Nasal cavity respiratory epithelium epithelial cell of viscerocranial mucosa (primary cell): ENCODE measurements at places on chromosomes 12 and 14. TPM values are rescaled to one million over a fixed set of nuclear protein-coding genes. Genes with fewer than 3 reads are reported as not detected.

The SRGAP1 gene
- total RNA-seq = 9.6 and 17.7 TPM in 2 replicates

The CCDC197 gene
- not detected in 2 replicates for total RNA-seq

The GLS2 gene
- total RNA-seq = 2.8 and 7.2 TPM in 2 replicates

The GLT1D1 gene
- not detected in 2 replicates for total RNA-seq

The SLC16A7 gene
- total RNA-seq = 4.4 and 16.2 TPM in 2 replicates
